Left ventricle myocardium superior (tissue), 1 donor: ENCODE measurements at places on chromosomes 2 and 18. TPM values are rescaled to one million over a fixed set of nuclear protein-coding genes. Genes with fewer than 3 reads are reported as not detected.

DNA sequence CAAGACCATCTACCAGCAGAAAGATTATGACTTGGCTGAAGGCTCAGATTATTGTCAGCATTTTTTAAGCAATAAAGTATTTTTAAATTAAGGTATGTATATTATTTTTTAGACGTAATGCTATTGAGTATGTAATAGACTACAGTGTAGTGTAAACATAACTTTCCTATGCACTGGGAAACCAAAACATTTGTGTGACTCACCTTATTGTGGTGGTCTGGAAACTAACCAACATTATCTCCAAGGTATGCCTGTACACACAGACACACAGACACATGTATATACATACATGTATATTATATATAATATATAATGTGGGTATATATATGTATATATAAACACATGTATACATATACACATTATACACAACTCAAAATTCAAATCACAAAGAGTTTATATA lies 9.1 kb upstream of the TMEFF2 start:
- DNase-seq, result no peak

GRCh38 chr2:8550937-8551621 lies 130.8 kb upstream of the ID2 start:
- no peak for DNase-seq

DNA sequence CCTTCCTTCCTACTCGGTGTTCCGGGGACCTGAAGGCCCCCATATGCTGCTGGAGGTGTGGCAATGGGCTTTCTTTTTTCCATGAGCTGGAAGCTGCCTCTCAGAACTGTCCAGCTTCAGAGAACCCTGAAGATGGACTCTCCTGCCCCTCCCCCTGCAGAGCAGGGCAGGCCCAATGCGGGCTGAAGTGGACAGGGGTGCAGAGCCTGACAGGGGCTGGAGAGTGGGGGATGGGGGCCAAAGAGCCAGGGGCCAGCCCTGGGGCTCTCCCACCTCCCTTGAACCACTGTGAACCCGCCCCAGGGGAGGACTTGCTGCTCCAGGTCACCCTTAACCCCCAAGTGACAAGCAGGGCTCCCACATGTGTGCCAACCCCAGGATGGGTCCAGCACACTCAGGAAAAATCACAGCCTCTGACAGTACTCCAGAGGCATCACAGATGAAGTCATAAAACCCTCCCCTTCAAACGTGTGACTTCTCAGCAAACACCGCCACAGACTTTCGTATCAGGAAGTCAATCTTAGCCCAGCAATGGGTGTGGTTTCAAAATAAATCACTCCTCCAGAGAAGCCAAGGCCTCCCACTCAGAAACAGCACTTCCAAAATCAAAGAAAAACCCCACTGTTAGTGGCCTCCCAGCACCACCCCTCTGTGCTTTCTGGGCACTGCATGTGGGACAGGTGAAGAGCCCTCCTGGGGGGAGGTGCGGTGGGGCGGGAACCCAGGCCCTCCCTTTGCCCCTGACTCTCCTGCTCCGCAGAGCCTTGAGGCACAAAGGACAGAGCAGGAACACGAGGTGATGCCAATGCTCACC lies 135.8 kb downstream of the HDAC4 start:
- no peak for DNase-seq

DNA sequence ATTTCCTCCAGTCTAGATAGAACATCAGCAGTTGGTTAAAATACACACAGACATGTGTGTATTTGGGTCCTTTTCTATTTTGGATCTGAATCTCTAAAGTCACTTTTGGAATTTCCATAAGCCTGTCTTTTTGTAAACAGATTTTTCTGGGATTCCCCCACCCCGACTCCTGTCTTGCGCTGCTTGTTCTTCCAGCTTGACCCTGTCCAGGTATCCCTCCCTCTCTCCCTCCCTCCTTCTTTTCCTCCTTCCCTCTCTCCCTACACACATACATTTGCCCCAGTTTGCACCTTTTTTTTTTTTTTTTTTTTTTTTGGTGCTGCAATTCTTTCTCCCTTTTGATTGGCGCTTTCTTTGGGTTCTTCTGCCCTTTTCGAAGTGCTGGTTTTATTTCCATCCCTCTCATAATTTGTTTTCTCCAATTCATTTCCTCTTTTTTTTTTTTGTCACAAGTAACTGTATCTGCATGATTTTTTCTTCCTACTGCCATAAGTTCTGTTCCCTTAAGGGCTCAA lies 114.8 kb upstream of the SERTAD2 start:
- no peak for DNase-seq

Gene GKN1
- total RNA-seq, result not detected

GRCh38 chr2:68831686-68832232 lies 39.4 kb downstream of the BMP10 start:
- no peak for DNase-seq

DNA sequence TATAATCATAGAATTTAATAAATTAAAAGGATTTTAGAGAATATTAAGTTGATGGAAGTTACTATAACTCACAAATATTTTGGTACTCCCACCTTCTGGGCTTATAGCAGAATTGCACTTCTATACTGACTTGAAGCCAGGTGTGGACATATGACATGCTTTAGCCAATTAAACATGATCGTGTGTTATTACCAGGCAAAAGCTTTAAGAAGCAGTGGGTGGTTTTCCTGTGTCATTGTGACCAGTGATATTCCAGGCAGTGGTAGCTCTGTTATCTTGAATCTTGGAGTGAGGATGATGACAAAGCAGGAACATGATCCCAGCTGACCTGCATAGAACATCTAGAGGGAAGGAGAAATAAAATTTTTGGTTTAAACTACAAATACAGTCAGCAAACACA lies 370.9 kb upstream of the ZEB2 start:
- no peak for DNase-seq

Gene CPO
- 0.27 TPM for total RNA-seq

- DNase-seq, result no peak
These were observed 109.7 kb upstream of the CNTNAP5 start for GRCh38 chr2:123915380-123915779.

DNA sequence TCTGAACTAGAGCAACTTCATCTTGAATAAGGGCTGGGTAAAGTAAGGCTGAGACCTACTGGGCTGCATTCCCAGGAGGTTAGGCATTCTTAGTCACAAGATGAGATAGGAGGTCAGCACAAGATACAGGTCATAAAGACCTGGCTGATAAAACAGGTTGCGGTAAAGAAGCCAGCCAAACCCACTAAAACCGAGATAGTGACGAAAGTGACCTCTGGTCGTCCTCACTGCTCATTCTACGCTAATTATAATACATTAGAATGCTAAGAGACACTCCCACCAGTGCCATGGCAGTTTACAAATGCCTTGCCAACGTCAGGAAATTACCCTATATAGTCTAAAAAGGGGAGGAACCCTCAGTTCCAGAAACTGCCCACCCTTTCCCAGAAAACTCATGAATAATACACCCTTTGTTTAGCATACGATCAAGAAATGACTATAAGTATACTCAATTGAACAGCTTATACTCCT lies 109.1 kb downstream of the FIGN start:
- no peak for DNase-seq

DNA sequence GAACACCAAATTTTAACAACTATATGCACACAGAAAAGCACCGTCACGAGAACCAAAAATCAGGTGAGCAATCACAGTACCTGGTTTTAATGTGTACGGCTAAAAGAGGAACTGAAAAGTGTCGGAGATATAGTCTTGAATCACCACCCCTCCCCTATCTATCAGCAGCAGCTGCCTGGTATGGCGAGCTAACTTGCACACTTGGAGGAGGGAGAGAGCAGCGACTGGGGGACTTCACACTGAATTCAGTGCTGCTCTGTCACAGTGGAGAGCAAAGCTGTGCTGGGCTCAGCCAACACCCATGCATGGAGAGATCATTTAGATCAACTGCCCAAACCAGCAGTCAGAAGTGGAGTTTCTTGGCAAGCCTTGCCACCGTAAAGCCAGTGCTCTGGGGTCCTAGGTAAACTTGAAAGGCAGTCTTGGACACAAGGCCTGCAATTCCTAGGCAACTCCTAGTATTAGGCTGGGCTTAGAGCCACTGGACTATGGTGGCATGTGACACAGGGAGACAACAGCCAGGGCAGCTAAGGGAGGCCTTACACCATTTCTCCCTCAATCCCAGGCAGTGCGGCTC lies 89.2 kb upstream of the CD226 start:
- no peak for DNase-seq

Gene RNF103
- 53.9 TPM for total RNA-seq

DNA sequence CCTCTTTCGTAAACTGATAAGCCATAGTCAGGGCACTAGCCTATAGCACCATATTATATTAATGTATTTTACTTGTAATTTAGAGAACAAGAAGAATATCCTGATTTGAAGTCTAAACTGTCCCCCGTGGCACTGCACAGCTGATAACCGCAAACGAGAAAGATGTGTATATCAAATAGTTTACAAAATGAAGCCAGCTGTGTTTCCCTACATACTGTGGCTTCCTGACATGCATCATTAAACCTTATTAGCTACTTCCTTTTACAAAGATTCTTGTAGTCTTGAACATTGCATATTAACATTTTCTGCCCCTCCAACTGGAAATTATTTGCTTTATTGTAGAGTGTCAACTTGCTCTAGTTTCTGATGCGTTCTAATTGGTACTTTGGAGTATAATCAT lies 153.5 kb upstream of the NFATC1 start:
- no peak for DNase-seq

- DNase-seq, result no peak
These were observed 25.1 kb downstream of the C18orf54 start for GRCh38 chr18:54382733-54383252.

- DNase-seq, result peak; percentile 74
These were observed 130.9 kb downstream of the EXOC6B start for GRCh38 chr2:72694715-72695496.

DNA sequence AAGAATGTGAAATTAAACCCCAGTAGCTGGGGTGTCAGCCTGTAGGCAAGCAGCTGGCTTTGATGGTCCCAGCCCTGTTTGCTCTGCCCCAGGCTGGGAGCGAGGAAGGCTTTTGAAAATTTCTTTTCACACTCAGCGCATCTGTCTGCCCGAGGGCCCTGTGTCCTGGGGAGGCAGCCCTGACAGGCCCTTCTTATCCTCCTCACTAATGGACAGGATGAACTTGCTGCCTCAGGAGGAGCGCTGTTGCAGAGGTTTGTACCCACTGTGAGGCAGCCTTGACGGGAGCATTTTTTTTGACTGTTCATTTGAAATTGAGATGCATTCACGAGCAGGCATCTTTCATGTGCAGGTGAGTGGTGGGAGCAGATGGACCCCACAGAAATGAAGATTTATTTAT lies 62.4 kb downstream of the SERPINB8 start:
- no peak for DNase-seq

GRCh38 chr2:179252423-179252822 lies 12.2 kb downstream of the SESTD1 start:
- no peak for DNase-seq

Gene CDH2
- 321 TPM for total RNA-seq

DNA sequence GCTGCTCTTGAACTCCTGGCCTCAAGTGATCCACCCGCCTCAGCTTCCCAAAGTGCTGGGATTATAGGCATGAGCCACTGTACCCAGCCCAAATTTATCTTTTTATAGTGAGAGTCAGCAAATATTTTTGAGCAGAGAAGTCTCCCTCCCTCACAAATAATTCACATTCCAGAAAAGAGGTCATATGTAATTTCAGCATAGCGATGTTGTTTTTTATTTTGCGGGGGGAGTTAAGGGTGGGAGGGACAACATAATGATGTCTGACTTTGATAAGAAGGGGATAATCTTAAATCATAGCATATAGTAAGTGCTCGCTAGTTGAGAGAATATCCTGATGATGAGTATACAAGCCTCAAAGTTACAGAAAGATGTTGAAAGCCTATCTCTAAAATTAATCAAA lies 1090.2 kb upstream of the ACVR2A start:
- DNase-seq, result no peak

GRCh38 chr2:3650140-3650920 lies 7.7 kb upstream of the ALLC start:
- DNase-seq, result no peak

Gene LPIN2
- 10.6 TPM for total RNA-seq

GRCh38 chr2:190804182-190804795 lies 76.3 kb upstream of the GLS start:
- DNase-seq, result no peak

Gene WDCP
- total RNA-seq, result 8.0 TPM

DNA sequence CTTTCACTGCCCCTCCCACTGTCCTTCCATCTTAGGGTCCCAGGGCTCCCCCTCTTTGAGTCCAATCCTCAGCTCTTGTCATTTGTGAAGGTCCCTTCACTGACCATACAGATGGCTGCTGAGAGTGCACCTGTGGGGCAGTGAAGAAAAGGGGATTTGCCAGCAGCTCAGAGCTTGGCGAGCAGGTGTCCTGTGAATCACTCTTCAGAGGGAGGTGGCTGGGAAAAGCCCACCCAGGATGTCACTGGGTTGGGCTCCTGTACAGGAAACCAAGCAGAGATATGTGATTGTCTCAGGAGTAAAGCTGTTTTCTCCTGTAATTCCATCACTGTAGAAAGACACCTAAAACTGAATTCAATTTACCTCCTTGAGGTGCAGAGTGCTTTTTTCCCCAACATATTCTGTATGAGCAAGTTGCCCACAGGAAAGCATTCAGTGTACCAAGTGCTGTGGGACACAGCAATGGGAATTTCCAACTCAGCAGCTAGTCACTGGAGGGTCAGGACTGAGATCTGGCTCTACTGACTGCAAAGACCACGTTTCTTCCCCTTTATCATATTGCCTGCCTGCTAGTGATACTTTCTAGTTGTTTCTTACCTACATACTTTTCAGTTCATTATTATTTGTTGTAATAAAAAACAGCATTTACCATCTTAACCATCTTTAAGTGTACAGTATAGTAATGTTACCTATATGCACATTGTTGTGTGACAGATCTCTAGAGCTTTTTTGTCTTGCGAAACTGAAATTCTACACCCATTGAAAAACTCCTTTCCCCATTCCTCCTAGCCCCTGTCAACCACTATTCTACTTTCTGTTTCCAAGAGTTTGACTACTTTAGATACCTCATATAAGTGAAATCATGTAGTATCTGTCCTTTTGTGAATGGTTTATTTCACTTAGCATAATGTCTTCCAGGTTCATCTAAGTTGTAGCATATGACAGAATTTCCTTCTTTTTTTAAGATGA lies 239.1 kb downstream of the TSN start:
- no peak for DNase-seq

GRCh38 chr2:15435474-15435873 lies 125.7 kb downstream of the NBAS start:
- DNase-seq, result no peak

DNA sequence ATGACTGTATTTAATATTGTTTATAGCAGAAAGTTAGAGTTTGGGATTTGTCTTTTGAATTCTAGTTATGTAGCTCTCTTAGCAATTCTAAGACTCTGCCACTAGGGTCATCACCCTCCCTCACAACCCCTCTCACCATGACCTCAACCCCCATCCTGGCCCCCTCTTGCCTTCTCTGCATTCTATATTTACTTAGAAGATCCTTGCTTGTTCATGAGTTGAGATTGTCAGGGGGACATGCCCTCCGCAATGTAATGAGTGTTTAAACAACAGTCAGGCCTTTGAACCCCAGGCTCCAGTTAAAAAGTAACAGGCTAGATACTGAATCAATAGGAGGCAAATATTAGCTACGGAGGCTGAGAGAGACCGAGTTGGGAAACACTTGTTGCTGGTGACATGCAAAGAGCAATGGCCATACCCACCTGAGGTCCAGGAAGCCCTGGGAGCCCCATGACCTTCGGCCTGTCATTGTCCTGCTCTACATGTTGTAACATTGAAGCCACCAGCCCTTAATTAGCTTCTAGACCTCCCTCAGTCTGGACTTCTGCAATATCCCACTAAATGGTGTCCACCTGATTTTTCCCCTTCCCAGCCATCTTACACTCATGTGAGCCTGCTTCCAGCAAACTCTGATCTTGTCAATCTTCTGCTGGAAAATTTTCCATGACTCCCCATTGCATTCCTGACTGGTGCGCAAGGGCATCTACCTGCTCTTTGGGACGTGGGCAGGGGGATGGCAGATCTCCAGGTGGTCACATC lies 221.1 kb downstream of the ALPK2 start:
- DNase-seq, result no peak

Gene THSD7B
- 0.45 TPM for total RNA-seq

Gene RIT2
- total RNA-seq, result not detected
